Neural crest cell (in vitro differentiated cells): ENCODE measurements at places on chromosomes 7 and 10.

- DNase-seq, result no peak
Observed at GRCh38 chr7:128909625-128910568, 612 bp downstream of the KCP start.

- no peak for DNase-seq
Observed at GRCh38 chr10:13086056-13086455, 13.9 kb upstream of the OPTN start.

GRCh38 chr10:95308389-95309302 is 17.8 kb upstream of the PDLIM1 start:
- no peak for DNase-seq

DNA sequence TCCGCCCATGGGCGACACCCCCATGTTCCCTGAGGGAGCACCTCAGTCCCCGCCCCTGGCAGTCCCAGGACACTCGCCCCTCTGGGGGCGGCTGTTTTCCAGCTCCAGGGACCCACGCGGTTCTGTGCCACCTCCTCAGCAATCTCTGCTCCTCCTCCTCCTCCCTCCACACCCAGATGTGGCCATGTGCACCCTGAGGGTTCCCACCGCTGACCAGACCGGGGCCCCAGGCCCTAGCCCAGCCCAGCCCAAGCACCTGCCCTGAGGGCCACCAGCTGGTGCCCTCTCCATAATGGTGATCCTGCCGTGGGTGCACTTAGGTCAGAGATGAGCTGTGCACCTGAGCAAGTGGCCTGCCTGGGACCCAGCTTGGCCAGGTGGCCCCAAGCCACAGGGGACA is 25.1 kb downstream of the AP5Z1 start:
- no peak for DNase-seq

- DNase-seq, result no peak
Observed at GRCh38 chr10:126673565-126673964, 3.1 kb upstream of the C10orf90 start.

DNA sequence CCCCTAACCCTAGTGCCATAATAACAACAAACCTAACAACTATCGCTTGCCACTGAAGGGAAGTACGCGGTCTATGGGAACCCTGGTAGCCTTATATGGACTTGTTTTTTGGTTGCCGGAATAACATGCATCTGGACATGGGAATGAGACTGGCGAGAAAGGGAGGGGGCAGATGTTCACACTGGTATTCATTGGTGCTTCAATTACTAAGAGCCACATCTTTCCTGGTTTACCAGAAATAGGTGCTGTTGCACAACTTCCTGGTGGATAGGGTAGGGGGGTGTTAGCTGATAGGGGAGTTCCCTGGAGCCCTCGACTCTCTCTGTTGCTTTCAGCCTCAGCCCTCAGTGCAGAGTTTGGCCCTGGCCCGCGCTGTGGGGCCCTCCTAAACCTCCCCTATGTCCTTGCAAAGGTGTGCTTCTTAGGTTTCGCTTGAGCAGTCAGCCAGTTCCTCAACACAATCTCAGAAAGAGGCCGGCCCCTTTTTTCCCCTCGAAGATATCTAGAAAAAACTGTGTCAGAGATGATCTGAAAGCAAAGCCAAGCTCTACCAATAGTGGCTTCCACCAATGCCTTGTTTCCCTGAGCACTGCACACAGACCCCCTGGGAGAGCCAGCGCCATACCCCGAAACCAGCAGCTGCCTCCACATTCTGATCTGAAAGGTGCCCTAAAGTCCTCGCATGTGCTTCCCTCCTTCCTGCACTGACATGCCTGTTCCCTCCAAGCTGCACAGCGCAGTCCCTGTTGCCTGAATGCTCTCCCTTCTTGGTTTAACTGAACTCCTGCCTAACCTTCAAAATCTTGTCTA is 13.5 kb downstream of the TBXAS1 start:
- DNase-seq, result no peak

GRCh38 chr10:43224321-43224720 is 42.5 kb downstream of the RASGEF1A start:
- DNase-seq, result no peak

- DNase-seq, result no peak
Observed at GRCh38 chr7:130883928-130884327, 149.9 kb upstream of the KLF14 start.

DNA sequence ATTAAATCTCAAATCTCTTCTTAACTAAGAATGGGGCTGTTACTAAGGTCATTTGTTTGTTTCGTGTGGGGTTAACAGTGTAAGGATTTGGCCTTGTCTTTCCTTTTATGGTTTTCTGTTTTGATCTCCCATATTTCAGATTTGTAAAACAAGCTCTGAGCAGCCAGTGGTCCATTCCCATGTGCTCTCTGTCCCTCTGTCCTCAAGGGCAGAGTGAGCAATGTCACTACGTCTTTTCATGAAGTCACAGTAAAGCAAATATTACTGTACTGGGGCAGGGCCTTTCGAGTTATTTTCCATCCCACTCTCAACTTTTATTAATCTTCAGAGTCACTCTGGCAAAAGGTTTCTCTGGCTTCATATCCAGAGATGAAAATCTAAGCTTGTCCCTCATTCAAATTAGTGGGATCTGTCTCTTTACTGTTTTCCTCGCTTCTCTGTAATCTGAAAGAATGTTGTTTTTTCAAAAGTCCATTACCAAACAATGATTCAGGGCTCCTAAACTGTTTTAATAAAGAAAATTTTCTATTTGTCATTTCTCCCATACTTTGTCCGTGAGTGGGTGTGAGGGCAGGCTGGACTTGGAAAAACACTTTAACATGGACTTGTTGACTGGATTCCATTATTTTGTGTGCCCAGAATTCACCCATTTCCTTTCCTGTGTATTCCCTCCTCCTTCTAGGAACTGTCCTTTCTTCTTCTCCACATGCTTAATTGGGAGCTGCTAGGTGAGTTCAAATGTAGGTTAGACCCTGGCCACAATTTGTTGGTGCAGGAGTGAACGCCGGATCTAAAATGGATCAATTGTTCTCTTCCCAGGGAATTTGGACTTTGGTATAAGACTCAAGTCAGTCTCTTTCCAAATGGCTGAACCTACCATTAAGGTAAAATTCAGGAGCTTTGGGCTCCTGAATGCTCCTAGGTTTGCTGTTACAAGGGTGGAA is 42.1 kb upstream of the NAMPT start:
- DNase-seq, result no peak

- no peak for DNase-seq
Observed at GRCh38 chr10:28801247-28801646, 123.9 kb downstream of the BAMBI start.

DNA sequence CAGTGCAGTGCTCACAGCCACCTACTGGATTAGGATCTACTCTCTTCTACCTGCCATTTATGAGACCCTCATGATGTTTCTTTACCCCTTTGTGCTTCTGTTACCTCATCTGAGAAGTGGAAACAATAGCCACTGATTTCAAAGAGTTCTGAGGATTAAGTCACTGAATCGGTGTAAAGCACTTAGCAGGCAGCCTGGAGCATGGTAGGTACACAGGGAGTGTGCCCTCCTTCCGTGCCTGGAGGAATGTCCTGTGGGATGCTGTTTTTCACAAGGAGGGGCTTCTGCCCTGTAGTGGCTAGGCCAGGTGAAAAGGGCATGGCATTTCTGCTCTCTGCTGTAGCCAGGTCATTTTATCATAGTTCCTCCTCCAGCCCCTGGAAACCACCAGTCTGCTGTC is 44.6 kb upstream of the C10orf120 start:
- no peak for DNase-seq

- no peak for DNase-seq
Observed at GRCh38 chr7:106766551-106766950, 98.5 kb upstream of the PIK3CG start.

- DNase-seq, result no peak
Observed at GRCh38 chr7:156032973-156033372, 220.7 kb upstream of the SHH start.

DNA sequence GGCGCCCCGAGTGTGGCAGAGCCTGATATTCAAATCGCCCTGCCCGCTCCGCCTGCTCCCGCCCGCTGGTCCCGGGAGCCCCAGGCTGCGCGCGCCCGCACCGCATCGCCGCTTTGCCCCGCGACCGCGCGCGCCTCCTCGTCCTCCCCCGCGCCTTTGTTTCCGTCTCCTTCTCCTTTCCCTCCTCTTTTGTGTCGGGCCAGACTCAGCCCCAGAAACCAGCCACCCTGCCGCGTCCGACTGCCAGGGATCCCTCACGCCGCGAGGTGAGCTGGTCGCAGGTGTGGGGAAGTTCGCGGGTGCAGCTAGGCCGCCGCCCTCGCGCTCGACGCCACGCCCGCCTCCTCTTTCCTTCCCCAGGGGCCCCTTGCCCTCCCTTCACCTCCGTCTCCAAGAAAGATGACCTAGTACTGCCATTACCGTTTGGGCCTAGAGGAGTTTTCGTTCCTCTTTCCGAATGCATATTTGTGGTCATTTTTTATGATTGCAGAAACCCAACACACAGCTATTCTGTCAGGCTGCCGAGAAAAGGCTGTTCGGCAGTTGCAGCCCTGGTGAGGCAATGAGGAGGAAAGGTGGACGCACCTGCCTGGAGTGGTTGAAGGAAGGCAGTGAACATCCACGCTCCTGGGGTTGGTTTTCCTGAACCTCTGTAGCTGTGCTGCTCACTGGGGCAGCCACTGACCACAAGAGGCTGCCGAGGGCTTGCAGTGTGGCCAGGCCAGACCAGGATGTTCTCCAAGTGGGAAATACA is 107.3 kb downstream of the SNX10 start:
- peak; percentile 24 for DNase-seq

- no peak for DNase-seq
Observed at GRCh38 chr7:155789001-155789725, 23.1 kb downstream of the SHH start.

DNA sequence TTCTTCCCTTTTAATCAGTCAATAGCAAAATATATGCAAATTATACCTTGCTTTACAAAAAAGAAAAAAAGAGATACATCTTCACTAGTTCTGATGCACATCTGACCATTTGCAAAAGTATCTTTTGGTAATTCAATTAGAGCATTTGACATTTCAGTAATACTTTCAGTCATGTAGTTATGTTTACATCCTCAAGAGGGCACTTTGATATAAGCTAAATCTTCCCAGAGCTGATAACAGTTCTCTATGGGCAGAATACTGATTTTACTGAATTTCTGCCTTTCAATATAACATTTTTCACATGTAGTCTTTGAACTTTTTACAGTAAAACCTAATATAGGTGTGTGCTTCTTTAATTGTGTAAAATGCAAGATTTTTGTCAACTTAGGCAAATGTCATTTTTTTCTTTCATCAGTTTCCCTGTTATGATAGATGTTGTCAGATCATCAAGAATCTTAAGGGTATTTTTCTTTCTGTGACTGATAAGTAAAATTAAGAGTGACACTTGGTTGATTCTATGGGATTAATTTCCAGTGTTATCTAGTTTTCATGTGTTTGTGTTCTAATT is 703.5 kb upstream of the SEMA3D start:
- no peak for DNase-seq

GRCh38 chr10:92430103-92430502 is 139.1 kb downstream of the MARCHF5 start:
- no peak for DNase-seq

- no peak for DNase-seq
Observed at GRCh38 chr10:118047157-118047719, 497 bp upstream of the RAB11FIP2 start.

GRCh38 chr10:7438196-7438986 is 27.6 kb upstream of the SFMBT2 start:
- DNase-seq, result no peak

- no peak for DNase-seq
Observed at GRCh38 chr7:391961-392524, 102.1 kb downstream of the FOXL3 start.

GRCh38 chr7:7581531-7582179 is 15.0 kb downstream of the MIOS start:
- no peak for DNase-seq

DNA sequence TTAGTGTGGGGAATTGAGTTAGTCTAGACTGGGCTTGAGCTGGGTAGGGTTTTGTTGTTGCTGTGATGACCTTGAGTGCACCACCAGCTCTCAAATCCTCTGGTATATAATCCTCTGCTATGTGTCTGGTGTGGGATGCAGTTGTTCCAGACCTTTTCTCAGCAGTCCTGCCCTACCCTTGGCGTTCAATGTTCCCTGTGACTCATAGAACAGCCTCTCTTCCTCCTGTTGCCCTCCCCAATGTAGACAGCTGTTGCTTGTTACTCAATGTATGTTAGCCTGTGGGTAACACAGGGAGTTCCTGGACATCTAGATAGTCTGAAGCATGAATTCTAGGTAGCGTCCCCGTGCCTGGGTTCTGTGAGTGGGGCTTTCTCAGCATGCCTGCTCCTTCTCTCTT is 19.8 kb downstream of the ACBD7 start:
- DNase-seq, result no peak

DNA sequence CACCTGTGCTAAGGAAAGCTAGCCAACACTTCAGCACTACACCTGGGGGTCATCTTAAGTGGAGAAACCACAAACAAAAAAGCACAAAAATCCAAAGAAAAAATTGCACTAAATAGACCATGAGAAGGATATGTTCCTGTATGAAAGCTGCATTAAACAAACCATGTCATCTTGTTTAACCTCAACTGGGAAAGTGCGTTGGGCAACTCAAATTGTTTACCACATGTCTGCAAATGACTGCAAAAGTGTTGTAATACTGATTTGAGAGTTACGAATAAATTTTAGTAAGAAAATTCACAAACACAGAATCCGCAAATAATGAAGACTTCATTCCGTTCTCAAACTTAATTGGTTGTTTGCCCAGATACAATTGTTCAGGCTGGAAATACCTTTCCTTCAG is 111.9 kb upstream of the EGFR start:
- no peak for DNase-seq

DNA sequence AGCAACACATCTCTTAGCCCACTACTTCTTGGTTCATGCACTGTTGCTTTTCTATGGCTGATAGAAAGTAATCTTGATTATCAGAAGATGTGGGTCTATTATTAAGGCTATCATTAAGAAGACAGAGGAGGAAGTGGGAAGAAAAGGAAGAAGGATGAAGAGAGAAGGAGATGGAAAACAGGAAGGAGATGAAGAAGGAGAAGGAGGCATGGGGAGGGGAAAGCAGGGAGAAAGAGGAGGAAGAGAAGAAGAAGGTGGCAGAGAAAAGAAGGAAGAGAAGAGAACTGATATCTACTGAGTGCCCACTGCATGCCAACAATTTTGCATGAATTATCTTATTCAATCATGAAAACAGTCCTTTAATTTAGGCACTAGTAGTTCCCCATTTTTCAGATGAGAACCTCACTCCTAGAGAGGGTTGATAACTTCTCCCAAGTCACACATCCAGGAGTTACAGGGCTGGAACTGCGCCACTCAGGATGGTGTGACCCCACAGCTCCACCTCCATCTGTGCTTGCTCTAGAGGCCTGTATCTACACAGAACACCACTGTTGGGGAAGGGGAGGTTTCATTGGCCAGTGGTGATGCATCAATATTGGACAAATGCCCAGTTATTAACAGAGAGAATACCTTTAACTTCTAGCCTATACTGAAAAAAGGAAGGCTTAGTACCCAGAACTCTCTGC is 147.4 kb downstream of the CXCL12 start:
- DNase-seq, result no peak

DNA sequence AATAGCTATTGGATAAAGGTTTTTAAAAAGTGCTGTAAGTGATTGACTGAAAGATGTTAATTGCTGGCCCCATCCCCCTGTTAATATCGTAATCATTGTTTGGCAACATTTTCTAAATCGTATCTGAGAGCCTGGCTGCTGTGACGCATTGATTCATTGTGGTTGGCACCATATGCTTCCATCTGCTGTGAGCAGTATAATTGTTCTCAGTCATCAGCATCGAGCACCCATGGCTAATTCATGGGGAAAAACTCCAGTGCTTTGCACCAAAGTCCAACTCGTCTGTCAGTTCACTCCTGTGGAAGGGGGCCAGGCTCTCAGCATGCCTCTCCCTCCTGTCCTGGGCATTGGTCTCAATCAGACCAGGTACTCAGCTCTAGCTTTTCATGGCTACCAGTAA is 205.2 kb downstream of the STK31 start:
- no peak for DNase-seq
